ENCODE measurements at places on chromosomes 7 and 10.

GRCh38 chr10:6912424-6912823 is 332.3 kb upstream of the PRKCQ start:
- no peak for DNase-seq

DNA sequence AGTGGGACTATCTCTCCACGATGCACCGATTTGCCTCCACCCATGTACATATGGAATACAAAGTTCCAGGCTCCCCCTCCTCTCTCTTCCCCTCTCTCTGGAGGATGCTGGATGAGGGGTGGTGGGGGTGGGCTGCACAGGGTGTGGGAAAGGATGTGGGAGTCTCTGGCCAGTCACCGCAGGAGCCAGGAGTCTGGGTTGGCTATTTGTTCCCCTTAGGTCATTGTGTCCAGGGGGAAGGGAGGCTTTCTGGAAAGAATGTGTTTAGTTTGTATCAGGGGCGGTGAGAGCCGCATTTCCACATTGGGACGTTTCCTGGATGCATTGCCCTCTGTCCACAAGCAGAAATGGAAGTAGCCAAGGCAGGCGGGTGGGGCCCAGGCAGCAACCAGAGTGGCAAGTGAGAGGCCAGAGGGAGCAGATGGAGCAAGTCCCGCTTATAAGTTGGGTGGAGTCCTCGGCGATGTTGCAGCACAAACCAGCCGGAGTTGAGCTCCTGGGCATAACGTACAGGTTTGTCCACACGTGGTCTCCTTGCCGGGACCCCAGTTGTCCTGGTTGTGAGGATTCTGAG is 63.3 kb downstream of the ZNF777 start:
- DNase-seq, result no peak

GRCh38 chr10:53006663-53007526 is 234.3 kb upstream of the MBL2 start:
- DNase-seq, result no peak

DNA sequence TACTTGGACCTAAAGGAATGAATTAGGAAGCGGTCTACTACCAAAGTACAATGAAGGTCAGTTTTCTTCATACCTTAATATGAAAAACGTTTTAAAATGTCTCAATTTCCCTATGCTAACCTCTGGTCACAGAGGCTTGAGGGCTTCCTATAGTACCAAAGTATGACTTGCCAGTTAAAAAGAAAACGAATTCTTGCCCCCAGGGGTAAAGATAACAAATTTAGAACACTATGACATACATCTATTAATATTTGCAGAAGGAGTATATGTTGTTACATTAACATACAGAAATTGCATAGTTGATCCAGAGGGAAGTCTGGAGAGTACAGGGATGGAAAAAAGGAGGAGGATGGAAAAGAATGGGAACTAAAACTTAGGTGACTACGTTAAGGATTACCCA is 13.8 kb upstream of the KMT2E start:
- no peak for DNase-seq

DNA sequence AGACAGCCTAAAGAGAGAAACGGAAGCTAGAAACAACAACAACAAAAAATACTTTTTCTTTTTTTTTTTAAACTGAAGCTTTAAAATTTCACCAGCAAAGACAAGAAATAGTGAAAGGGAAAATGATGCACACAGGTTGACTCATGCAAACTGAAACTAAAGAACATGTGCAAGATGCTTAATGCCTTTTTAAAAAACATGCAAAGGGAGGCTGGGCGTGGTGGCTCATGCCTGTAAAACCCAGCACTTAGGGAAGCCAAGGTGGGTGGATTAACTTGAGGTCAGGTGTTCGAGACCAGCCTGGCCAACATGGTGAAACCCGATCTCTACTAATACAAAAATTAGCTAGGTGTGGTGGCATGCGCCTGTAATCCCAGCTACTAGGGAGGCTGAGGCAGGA is 15.1 kb upstream of the CUBN start:
- no peak for DNase-seq
